NCI-H748 treated with DMSO at 0.1 percent for 48 hours (cell line): ENCODE measurements at places on chromosomes 16 and 17.

DNA sequence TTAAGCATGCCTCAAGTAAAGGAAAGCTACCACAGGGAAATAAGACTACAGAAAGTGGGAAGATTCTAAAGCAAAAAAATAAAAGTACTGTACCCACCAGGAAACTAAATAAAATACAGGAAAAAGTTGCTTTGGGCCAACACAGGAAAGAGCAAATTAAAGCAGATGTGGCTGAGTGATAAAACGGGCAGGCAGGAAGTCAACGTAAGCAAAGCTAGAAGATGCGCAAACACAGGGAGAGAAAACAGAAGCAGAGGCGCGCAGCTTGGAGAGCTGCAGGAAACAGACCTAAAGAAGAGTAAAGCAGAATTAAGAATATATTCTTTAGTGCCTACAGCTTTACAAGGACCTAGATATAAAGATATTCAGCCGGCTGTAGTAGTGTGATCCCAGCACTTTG is 21.7 kb downstream of the USP36 start:
- DNase-seq: no peak

GRCh38 chr17:47741793-47742145 is 8.7 kb downstream of the TBX21 start:
- no peak for DNase-seq

DNA sequence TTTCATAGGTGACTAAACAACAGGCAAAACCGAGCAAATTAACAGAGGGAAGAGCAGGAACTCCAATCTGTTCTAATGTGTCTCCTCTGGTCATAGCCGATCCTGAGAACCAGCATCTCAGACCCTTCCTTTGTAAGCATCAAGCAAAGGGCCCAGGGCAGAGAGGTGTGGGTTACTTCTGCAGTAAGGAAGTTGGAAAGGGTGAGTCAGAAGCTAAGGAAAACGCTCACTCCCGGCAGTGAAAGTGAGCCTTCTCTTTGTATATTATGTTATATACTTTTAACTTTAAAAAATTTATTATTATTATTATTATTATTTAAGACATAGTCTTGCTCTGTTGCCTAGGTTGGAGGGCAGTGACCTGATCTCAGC is 77.7 kb downstream of the MRM3 start:
- no peak for DNase-seq

DNA sequence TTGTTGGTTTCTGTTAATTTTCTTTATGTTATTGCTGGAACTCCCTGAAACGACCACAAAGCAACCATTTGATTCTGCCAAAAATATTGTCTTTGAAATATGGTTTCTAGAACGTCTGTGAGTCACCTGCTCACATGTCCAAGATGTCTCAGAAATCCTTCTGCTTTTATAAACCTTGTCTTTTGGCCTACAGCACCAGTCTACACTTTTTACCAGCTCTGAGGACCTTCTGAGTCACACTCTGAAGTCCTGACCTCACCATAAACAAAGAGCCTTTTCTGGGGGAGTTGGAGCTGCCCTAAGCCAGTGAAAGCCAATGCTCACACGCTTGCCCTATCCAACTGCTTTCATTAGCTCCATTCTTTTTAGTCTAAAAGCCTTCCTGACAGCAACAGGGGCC is 55.5 kb downstream of the GRIN2A start:
- no peak for DNase-seq

DNA sequence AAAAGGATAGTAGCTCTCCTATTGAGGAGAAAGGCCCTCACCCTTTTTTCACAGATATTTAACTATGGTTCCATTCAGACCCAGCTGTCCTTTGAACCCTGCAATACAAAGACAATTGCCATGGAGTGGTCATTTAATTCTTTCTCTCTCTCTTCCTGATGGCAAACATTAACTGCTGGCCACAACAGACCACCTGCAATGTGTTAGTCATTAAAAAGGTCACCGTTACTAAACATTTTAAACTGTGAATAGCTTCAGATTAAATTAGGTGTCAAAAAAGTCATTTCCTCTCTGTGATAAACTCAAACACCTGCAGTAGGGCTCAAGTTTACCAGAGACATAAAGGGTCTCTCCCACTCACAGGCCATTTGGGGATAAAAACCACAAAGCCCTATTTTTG is 697.2 kb downstream of the TOX3 start:
- no peak for DNase-seq

DNA sequence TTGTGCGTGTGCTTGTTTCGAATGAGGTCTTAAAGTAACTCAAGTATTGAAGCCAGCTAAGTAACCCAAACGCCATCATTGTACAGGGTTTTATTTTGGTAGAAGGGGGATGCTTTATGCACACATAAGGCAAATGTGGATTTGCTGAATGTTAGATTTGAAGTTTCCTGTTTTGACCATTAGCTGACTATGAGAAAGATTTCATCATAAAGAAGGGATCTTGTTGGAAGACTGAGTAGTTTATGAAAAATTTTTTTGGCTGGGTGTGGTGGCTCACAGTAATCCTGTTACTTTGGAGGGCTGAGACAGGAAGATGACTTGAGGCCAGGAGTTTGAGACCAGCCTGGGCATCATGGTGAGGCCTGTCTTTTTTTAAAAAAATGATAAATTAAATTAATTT is 10.0 kb upstream of the ZFP3 start:
- no peak for DNase-seq

GRCh38 chr16:15782573-15783365 is 74.1 kb downstream of the MYH11 start:
- no peak for DNase-seq

DNA sequence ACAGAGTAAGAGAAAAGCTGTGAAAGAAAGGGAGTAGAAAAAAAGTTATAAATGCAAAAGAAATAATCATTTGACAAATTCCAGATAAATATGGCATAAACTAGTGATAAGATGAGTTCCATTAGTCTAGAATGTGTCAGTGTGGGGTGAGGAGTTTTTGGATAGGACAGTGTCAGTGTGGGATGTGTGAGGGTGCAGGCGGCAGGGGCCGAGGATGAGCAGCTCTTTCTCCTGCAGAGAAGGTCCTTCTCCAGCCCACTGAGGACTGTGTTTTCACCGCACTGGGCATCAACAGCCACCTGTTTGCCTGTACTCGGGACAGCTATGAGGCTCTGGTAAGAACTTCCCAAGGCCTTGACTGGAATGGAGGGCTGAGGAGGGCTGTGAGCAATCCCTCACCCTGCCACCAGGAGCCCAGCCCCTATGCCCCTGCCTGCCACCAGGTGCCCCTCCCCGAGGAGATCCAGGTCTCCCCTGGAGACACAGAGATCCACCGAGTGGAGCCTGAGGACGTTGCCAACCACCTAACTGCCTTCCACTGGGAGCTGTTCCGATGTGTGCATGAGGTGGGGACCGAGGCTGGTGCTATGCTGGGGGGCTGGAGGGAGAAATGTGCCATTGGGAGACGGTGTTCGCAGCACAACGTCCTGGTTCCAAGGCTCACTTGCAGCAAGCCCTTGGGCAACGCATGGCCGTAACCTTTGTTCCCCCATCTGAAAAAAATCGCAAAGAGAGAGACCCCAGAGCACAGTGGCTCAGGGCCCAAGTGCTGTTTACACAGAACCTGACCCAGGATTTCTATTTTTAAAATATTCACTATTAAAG is 13.1 kb downstream of the RAPGEFL1 start:
- DNase-seq: peak; percentile 14

- no peak for DNase-seq
Measured at GRCh38 chr17:35715416-35715815, 16.0 kb upstream of the RASL10B start.

- no peak for DNase-seq
Measured at GRCh38 chr17:11340803-11341202, 99.8 kb downstream of the SHISA6 start.

DNA sequence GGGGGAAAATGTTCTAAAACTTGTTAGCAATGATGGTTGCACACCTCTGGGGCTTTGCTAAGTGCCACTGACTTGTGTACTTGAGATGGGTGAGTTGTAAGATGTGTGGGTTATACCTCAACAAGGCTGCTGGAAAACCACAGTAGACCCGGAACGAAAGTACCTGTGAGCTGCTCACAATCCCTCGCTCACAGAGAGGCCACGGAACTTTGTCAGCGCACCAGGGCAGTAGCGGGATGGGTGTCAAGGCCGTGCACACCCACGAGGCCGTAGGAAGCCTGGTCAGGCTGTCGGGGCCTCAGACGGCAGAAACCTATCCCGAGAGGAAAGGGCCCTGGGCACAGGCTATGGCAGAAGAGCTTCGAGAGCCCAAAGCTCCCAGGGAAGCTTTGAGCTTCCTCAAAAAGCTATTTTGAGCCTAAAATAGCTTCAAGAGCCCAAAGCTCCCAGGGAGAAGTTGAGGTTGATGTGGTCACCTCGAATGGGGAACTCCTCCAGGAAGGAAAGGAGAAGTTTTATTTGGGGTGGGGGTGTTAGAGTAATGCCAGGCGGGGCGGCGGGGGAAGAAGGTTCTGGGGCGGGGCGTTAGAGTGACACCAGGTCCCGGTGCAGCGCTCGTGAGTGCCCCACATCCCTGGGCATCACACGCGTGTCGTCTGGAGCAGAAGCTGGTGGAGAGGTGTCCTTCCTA is 19.0 kb downstream of the CBFA2T3 start:
- no peak for DNase-seq

DNA sequence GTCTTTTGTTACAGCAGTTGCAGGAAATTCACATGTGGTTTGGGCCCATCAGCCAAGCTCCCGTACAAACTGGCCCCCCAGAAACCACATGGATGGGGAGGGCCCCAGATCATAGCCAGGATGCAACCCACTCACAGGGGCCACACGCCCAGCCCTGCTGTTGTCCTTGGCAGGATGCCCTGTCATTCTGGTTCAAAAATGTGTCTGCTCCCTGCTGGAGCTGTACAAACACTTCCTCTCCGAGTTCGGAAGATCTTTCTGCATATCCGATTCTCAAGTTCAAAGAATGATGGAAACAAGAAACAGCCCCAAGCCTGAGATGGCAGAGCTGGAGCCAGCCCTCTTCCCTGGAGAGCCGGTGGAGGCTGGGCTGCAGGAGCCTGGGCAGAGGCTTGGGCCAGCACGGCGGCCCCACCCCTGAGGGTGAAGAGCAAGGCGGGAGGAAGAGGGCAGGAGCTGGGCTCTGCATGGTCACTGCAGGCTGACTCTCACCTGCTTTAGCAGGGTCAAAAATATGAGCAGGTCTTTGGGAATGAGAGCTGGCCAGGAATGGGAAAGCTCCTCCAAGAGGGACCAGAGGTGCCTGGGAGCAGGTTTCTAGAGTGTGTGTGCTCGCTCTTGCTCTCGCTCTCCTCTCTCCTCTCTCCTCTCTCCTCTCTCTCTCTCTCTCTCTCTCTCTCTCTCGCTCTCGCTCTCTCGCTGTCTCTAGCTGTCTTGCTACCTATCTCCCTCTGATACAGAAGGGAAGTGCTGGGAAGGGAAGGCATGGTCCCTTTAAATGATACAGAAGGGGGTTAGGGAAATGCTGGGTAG is 34.7 kb upstream of the ENPP7 start:
- no peak for DNase-seq

GRCh38 chr17:7340179-7340578 is 3.9 kb downstream of the ACAP1 start:
- no peak for DNase-seq

DNA sequence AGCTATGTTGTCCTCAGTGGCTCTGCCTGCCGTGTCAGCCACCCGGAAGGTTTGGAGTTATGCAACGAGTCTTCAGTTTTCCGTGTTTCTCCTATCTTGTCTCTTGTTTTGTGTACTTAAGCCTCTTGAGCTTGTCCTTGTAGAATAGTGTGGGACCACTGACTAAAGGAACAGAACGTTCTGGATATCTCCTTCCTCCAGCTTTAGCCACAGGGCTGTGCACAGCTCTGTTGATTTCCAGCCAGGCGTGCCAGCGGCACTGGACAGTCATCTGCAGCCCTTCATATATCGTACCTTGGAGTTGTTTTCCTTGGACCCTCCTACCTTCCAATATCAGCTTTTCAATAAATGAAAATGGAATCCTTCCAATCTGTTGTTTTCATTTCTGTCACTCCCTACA is 39.8 kb downstream of the TMEM11 start:
- no peak for DNase-seq

GRCh38 chr17:42055027-42055426 is 4.6 kb upstream of the C17orf113 start:
- DNase-seq: no peak

DNA sequence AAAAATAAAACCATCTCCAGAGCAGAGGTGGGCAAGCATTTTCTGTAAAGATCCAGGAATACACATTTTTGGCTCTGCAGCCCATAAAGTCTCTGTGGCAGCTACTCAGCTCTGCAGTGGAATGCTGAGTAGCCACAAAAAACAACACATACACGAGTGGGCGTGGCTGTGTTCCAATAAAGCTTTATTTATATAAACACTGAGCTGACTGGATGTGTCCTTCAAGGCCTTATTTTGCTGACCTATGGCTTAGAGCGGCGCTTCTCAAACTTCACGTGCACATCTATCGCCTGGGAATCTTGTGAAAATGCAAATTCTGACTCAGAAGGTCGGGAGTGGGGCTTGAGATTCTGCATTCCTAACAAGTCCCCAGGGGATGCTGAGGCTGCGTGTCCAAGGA is 39.7 kb downstream of the XYLT1 start:
- no peak for DNase-seq

DNA sequence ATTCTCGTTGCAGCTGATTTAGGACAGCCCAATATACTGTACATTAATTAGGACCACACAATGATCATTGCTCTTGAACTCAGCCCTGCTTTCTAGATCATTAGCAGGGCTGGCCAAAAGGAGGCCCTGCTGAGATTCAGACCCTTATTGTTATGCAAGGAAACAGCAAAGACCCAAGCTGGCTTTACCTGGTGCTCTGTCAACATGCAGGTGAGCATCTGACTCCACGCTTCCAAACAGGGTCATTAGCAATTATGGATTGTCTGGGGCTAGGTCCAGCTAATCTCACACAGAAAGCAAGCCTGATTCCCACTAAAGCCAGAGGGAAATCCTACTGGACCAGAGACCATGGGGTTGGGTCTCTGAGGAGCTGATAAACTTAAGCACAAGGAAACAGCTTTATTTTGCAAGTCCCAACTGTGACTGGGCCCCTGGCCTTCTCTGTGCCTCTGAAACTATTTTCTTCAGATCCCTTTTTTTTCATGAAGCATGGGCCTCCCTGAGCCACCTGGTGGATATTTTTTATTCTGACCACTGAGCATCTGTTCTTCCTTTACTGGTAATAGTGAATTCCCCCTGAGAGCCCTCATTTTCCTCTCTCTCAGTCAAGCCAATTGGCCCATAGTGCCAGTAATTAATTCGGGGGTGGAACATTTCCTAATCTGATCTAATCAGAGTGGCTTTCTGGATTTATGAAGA is 236.1 kb downstream of the GRIN2A start:
- DNase-seq: no peak

DNA sequence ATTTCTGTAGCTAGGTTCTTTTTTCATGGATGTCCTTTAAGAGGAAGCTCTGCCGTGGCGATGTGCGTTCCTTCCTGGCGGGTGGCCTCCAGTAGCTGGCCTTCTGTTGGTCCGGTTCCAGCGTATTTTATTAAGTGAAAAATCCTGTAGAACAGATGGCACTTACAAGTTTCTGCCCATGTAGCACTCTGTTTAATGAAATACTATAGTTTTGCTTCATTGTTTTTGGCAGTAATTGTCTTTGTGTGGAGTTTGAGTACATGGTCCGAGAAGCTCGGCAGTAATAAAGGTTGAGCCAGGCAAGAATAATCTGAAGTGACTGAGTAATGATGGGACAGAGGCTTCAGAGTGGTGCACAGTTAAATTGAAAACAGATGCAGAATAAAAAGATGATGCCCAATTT is 20.4 kb downstream of the USP10 start:
- no peak for DNase-seq

GRCh38 chr17:65527381-65527780 is 34.1 kb downstream of the AXIN2 start:
- no peak for DNase-seq
